ENCODE measurements at places on chromosomes 7 and 10.

- no peak for DNase-seq
Observed at GRCh38 chr10:99914236-99914635, 95.5 kb downstream of the DNMBP start.

GRCh38 chr7:102101111-102101551 lies 185.5 kb upstream of the SH2B2 start:
- no peak for DNase-seq

GRCh38 chr7:5596046-5596895 lies 172.6 kb upstream of the TNRC18 start:
- peak; percentile 71 for DNase-seq

GRCh38 chr10:12703813-12704212 lies 297.7 kb downstream of the CCDC3 start:
- no peak for DNase-seq

- DNase-seq: no peak
Observed at GRCh38 chr10:103254538-103255325, 9.0 kb downstream of the RPEL1 start.

DNA sequence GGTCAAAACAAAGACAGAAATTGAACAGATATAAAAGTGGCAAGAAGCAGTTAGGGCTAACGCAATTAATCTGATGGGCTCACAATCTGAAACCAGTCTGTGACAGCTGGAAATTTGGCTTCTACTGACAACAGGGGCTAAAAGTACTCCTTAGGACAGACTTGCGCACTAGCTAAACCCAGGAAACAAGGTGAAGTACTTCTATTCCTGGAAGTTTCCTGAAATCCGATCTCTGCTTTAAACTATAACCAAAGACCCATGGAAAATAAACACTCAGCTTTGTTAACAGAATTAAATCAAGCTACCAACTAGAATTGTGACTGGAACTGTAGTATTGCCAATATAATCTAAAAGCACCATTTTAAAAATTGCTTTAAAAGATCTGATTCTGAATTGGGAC lies 520.2 kb upstream of the ZWINT start:
- no peak for DNase-seq

Data from lower lobe of right lung (tissue), 2 donors.